Stimulated activated CD4-positive, alpha-beta T cell treated with anti-CD3 and anti-CD28 coated beads, Interleukin-2, amount 100 ng/mL, for 24 hours (primary cell): ENCODE measurements at places on chromosomes 3 and 15.

DNA sequence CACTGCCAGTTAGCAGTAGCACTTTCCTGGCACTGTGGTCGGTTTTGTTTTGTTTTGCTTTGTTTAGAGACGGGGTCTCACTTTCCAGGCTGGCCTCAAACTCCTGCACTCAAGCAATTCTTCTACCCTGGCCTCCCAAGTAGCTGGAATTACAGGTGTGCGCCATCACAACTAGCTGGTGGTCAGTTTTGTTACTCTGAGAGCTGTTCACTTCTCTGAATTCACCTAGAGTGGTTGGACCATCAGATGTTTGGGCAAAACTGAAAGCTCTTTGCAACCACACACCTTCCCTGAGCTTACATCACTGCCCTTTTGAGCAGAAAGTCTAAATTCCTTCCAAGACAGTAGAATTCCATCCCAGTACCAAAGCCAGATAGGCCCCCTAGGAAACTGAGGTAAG is 22.6 kb downstream of the CLDN18 start:
- no peak for DNase-seq

GRCh38 chr3:38738630-38739395 is 77.2 kb downstream of the SCN10A start:
- DNase-seq = peak; percentile 53

- DNase-seq = no peak
Observed at GRCh38 chr3:113166357-113166718, 45.0 kb upstream of the BOC start.

DNA sequence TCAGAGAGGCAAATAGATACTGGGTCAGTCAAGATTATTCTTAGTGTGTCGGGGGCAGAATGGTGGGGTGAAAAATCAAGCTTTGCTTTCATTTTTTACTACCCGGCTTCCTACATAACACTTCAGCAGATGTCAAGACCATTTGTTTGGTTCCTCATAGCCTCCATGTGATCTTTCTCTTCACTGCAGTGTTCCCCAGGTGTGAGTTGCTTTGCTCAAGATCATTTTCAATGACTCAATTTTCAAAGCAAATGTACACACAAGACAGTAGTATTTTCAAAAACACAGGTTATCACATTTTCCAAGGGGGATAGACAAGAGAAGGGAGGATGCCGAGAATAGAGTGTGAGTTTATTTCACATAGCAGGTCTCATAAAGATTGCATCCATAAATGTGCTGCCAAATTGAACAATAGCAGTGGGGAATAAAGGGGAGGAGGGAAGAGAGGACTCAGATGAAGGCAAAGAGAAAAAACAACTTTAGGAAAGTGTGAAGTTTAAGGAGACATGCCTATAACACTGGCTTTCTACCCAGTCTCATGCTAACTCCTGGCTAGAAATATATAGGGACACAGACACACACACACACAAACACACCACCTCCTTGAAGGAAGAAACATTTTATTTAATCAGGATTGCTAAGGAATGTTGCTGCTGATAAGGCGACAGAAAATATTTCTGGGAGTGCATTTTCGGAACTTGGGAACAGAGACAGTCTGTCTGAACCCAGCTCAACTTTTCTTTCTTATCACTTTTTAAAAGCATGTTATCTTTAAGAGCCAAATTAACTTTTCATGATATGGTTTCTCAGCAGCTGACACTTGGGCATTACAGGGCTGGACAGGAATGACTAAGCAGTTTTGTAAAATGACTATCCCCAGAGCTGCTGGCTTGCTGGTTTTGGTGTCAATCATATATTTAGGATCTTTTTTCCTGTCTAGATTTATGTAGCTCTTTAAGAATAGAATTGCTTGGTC is 402.4 kb downstream of the RBMS3 start:
- no peak for DNase-seq

DNA sequence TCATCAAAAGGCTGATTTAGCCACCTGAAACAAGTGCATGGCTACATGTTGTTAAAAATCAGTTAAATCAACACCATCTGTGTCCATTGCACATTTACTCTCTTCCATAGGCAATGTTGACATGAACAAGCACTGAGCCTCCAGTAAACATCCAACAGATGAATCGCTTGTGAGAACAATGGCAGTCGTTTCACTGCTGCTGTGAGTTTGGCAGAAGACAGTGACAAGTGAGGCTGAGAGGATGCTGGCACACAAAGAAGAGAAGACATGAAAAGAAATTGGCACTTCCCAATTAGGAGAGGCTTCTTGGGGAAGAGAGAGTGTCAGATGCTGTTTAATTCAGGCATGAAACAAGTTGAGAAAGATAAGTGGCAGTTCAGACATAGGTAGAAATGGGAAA is 227.4 kb upstream of the STT3B start:
- DNase-seq = no peak

DNA sequence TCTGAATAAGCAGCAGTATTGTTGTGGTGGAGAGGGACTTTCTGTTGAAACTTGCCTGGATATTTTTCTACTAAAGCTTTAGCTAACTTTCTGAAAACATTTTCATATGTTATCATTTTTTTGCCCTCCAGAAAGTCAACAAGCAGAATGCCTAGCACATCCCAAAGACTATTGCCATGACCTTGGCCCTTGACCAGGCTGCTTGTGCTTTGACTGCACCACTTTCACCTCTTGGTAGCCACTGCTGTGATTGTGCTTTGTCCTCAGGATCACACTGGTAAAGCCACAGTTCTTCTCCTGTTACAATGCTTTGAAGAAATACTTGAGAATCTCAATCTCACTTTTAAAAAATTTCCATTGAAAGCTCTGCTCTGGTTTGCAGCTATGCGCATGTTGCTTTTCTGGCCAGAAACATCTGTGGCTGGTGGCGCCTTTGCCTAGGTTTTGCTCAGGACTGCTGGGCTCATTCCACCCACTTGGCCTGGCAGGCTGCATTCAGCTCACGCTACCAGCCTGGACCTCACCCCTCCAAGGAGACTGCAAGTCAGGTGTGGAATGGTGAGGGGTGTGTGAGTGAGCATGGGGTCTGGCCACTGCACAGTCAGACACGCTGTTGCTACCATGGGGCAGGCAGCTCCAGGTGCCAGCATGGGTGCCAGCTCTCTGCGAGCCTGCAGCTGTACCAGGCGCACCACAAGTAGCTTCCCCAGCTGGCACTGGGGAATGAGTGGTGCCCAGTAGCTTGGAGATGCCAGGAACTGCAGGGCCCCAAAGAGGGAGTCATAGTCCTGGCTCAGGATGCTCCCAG is 89.8 kb upstream of the TNFSF10 start:
- no peak for DNase-seq

DNA sequence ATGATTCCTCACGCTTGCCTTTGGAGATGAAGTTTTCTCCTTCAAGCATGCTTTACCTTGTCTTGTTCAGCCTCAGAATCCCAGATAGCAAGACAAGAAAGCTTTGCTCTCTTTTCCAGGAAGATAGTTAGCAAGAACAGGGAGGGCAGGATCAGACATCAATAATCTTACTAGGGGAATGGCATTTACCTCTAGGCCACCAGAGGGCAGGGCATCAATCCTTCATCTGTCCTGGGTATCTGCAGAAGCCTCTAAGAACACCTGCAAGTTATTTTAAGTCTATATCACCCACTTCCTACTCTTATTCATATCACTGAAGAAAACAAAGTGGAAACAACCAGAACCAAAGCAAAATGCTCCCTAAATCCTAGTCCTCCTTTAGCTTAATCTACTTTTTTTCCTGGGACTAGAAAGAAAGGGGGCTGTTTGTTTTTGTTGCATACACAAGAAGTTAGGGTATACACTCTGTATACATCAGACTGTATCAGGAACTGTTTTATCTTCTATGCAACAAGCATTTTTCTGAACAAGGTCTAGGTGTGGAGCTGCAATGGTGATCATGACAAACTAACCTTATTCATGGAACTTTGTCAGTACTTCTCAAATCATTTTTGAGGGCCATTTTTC is 862.5 kb downstream of the CADM2 start:
- DNase-seq = no peak

- no peak for DNase-seq
Observed at GRCh38 chr3:160126051-160126450, 99.2 kb upstream of the C3orf80 start.

DNA sequence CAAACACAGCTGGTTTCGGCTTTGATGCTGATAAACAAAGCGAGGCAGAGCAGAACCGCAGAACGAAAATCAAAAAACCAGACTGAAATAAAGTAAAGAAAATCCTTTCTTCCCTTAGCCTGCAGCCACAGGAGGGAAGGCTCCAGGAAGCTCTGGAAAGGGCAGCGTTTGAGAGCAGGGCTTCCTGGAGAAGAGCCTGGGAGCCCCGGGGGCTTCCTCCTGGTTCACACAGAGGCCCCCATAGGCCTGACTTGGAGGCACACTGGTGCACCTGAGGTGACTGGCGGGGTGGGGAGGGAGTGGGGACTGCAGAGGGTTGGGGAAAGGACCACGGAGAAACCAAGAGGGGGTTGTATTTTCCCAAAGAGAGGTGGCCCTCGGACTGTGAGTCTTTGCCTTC is 98.8 kb upstream of the WNT5A start:
- no peak for DNase-seq

- DNase-seq = no peak
Observed at GRCh38 chr15:72889545-72889944, 106.0 kb upstream of the ADPGK start.

- DNase-seq = no peak
Observed at GRCh38 chr15:83282776-83283137, 1.7 kb downstream of the BNC1 start.

DNA sequence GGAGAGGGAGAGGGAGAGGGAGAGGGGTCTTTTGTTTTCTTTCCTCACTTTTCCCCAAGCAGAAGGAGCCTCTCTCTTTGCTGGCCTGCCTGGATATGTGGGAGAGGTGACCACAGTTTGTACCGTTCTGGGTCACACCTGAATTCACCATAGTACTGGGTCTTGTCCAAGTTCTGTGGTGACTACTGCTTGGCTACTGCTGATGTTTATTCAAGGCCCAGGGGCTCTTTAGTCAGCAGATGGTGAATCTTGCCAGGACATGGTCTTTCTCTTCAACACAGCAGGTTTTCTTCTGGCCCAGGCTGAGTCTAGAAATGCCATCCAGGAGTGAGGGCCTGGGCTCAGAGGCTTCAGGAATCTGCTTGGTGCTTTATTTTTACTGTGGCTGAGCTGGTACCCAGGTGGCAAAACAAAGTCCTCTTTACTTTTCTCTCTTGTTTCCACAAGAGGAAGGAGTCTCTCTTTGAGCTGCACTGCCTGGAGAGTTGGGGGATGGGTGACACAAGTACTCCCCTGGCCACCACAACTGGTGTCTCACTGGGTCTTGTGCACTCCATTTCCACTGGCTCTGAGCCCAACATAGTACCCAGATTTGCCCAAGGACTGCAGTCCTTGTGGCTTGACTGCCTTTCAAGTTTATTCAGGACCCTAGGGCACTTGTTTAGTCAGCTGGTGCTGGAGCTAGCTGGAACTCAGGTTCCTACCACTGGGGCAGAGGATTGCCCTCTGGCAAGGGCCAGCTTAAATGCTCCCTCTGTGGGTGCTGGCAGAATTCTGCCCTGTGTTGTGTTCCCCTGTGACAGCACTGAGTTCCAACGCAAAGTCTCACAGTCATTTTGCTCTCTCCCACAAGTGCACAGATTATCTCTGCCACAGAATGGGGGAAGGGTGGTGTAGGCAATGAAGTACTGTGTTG is 16.8 kb upstream of the CCNDBP1 start:
- no peak for DNase-seq

- no peak for DNase-seq
Observed at GRCh38 chr3:144344925-144345548, 373.4 kb downstream of the DIPK2A start.

DNA sequence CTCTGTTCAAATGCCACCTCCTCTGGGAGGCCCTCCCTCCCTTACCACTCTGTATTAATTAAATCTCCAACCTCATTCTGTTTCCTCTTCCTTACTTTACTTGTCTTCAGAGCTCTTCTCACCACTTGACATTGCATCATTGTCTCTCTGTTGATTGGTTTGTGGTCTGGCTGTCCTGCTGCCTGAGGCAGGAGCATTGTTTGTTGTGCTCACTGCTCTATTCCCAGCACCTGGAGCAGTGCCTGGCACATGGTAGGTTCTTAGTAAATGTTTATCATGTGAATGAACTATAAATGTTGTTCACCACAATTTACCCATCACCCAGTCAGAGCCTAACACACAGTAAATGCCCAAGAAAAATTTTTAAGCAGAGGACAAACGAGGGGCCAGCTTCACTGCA is 6.7 kb upstream of the BFSP2 start:
- DNase-seq = no peak

GRCh38 chr3:49552087-49552486 is 2.2 kb upstream of the BSN start:
- DNase-seq = no peak

DNA sequence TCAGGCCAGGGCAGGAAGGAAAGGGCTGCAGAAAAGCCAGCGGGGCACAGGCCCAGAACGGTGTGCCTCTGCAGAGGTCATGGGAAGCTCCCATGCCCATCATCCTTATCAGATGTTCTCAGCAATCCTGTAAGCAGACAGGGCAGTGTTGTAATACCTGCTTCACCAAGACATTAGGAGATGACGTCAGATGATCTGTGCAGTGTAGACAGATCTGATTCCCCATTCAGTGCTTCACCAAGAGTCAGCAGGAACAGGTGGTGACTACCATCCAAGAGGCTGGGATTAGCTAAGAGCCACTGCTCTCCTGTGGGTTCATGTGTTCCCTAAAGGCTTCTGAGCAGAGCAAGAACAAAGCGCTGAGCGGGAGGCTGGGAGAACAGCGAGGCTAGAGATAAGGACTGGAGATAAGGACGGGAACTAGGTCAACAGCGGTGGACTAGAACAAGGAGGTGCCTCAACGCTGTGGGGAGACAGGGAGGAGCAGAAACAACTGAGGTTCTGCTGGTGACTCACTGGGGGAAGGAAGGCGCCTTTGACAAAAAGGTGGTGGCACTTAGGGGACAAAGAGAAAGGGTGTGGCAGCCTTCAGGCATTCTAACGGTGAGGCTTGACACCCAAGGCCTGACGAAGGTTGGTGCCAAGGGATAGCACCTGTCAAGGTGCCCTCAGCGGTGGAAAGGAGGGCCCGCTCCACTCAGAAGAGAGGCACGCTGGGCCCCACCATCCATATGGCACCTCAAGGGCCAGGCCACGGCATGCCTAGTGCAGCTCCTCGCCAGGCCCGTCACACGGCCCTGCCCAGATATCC is 28.4 kb downstream of the CCDC12 start:
- peak; percentile 49 for DNase-seq

DNA sequence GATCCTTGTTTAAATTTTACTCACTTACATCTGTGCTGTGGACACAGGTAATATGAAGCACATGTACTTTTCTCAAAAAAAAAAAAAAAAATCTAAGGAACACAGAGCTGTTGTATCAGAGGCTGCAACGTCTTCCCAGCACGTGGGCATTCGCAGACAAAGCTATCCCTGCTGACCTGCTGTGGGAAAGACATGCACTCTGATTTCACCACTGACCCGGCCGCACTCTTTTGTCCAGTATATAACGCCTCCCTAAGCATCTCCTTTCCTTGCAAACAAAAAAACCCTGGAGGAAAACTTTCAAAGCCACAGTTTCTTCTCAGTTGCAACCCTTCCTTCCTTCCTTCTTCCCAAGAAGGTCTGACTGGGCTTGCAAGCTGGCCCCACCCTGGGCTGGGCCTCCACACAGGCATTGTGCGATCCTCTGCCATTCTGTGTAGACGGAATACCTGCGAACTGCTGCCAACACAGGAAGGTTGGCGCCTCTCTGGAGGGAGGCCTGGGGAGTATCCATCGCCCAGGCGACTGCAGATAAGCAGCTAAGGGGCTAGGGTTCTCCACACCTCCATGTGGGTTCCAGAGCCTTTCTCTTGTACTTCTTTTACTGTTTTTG is 50.8 kb downstream of the SLC12A8 start:
- DNase-seq = no peak
